ENCODE measurements at places on chromosomes 4 and X.
A peak's percentile ranks its signal among the peaks of the same experiment; 100 is the strongest.

GRCh38 chr4:138399081-138399480 is 156.9 kb upstream of the SLC7A11 start:
- DNase-seq: no peak

GRCh38 chr4:163194593-163194992 is 27.9 kb upstream of the NAF1 start:
- no peak for DNase-seq

DNA sequence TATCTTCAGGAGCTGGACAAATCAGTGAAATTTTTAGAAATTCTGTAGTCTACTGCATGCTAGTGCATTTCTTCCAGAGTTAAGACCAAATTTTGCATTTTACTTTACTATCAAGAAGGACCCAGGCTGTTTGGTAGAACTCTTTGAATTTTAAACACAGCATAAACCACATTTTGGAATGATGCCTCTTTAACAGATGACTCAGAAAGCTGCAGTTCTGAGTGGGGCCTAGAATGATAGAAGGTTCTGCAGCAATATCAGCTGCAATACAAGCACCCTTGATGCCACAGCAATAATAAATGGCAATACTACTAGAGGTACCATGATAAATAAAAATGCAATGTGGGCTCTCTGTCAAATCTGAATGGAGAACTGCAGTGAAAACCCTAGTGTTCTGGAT is 198.7 kb downstream of the TMA16 start:
- no peak for DNase-seq

DNA sequence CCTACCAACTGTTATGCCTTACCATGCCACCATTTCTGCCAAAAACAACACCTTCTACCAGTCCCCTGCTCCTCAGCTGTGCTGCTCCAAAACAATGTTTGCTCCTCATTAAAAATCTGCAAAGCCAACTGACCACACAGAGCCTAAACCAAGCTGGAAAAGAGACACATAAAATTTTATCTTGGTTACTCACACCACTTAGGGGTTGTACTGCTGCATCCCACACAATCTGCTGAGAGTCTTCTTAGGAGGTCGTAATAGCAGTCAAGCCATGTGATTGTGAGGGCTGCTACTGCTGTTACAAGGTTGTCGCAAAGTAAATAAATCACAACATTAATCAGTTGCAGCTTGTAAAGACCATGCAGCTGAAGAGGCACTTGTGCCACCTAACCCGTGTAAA is 607.4 kb upstream of the FAM241A start:
- no peak for DNase-seq

GRCh38 chrX:3815896-3816664 is 102.6 kb upstream of the PRKX start:
- DNase-seq: no peak

- peak; percentile 1 for DNase-seq
These were observed 1.6 kb downstream of the MAPK10 start for GRCh38 chr4:86358257-86358656.

- no peak for DNase-seq
These were observed 8.8 kb upstream of the PIGA start for GRCh38 chrX:15344106-15344505.

- DNase-seq: no peak
These were observed 87.4 kb downstream of the KIT start for GRCh38 chr4:54745031-54745770.

- DNase-seq: no peak
These were observed 745.3 kb downstream of the RPA4 start for GRCh38 chrX:97628807-97629596.

GRCh38 chrX:78064152-78064551 is 39.9 kb upstream of the PGK1 start:
- DNase-seq: no peak

DNA sequence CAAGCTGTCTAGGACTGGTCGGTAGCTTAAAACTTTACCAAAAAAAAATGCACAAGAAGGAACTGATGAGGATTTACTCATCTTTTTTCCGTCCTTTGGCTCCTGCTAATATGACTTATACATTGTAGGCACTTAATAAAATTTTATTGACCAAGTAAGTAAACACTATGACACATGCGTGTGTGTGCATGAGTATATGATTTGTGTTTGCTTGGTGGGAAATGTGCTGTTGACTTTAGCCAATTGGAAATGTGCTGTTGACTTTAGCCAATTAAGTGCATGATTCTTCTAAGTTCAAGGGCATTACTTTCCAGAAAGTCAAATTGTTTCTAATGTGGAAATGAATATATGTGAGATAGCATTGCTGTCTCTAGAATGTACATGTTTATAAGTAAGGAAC is 78.3 kb downstream of the FIP1L1 start:
- DNase-seq: no peak

DNA sequence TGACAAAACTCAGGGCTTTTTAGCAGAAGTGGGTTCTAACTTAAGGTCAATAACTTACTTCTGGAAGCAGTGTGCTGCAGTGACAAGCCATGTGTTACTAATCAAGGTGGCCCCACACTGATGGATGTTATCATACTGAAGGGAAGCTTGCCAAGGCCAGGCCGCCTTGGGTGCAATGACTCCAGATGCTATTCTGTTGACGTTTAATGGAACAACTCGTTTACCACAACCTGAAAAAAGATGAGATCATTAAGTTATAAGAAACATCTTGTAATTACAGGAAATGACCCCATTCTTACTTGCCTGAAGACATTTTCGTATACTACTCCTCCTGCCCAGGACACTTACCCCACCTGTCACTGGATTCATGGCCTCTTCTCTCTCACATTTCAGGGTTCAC is 38.9 kb upstream of the TMPRSS11D start:
- no peak for DNase-seq

DNA sequence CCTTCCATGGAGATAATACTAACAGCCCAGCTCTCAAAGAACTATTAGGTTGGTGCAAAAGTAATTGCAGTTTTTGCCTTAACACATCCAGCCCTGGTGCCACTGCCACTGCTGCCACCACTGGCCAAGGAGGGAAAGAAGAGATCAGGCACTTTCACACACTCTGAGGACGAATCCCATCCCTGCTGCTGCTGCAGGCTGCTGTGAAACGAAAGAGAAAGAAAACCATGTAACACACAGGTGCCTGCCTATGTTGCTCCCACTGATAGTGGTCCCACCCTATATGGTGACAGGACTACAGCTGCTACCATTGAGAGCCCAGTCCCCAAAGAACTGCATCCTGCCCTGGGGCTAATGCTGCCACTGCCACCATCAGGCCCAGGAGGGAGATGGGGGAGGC is 35.1 kb downstream of the TMLHE start:
- no peak for DNase-seq

- no peak for DNase-seq
These were observed 60.4 kb upstream of the IRF2 start for GRCh38 chr4:184534511-184535391.

- no peak for DNase-seq
These were observed 145.0 kb downstream of the SPCS3 start for GRCh38 chr4:176464748-176465147.

DNA sequence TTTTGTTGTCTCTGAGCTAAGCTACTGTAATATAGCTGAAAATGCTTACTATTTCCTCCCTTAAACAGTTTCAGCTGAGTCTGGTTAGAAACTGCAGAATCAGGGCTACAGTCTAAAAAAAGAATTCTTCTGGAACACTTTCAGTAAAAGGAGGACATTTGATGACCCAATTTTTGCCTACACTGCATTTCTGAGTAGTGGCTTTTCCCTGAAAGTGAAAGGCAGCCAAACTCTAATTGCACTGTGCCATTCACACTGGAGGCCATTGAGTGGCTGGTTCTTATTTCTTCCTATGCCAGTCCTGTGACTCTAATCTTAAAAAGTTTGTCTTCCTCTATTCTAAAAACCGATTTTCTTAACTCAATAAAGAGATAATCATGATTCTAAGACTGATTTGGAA is 526.0 kb downstream of the CFAP47 start:
- DNase-seq: no peak

GRCh38 chr4:38078590-38079421 is 118.6 kb downstream of the PTTG2 start:
- no peak for DNase-seq

GRCh38 chr4:64271601-64272081 is 137.6 kb downstream of the TECRL start:
- DNase-seq: no peak

GRCh38 chrX:9447906-9448305 is 17.0 kb upstream of the TBL1X start:
- DNase-seq: no peak

GRCh38 chr4:3494462-3494871 is 31.4 kb downstream of the DOK7 start:
- no peak for DNase-seq

GRCh38 chrX:104135677-104136076 is 21.1 kb downstream of the SLC25A53 start:
- DNase-seq: no peak

GRCh38 chr4:128844931-128845330 is 35.4 kb downstream of the JADE1 start:
- DNase-seq: no peak

DNA sequence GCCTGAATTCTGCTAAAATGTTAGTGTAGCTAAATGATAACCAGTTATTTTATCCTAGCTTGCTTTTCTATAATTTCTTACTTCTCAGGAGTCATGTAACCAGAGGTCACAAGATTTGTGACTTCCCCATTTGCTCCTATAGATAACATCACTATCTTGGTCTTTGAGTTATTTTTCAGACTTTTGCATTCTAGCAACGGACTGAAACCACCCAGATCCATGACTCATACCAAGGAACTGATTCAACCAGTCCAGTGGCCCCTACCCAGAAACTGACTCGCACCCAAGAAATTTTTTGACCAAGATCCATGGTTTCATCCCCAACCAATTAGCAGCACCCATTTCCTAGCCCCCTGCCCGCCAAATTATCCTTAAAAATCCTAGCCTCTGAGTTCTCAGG is 50.0 kb downstream of the IQCM start:
- no peak for DNase-seq

DNA sequence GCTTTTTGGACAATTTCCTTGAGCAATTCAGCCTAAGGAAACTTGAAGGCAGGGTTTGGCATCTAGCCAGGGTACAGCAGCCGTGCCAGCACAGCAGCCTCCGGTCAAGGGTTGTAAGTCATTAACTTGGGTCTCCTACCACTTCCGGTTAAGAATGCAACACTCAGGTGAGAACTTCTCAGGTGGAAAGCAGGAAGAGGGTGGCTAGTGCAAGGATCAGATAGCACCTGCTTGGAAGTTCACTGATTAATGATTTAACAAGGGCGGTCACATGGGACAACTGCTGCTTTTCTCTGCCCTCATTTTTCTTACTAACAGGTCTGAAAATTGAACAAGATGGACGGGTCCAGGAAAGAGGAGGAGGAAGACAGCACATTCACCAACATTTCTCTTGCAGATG is 30.1 kb upstream of the SCOC start:
- DNase-seq: peak; percentile 13

- DNase-seq: no peak
These were observed 106.1 kb downstream of the PBDC1 start for GRCh38 chrX:76279007-76279406.

- DNase-seq: no peak
These were observed 905.7 kb downstream of the CCSER1 start for GRCh38 chr4:91032725-91033445.

DNA sequence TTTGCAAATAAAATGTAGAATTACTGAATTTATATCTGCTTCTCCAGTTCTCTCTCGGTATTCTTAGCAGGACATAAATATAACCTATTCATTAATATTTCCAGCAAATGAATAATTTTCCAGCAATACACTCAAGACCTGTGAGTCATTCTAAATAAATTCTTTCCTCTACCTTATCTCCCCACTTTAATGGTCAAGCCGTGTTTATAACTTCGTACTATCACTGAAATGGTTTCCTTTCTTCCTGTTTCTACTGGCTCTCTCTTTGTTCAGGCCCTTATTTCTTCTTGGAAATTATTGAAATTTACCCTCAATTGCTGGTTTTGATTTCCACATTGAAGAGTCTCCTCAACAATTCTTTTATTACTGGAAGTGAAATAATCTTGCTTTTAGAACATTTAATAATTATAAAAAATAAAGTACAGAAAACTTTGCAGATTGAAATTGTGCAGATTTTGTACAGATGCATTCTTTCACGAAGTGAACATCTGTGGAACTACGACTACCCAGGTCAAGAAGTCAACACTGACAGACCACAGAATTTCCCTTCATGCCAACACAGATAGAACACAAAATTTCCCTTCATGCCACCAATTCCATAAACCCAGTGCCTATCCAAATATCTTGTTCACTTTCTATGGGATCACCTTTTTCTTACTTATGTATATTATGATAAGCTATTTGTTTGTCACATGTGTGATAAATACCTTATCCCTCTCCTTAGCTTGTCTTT is 205.7 kb downstream of the FAT4 start:
- DNase-seq: no peak

GRCh38 chrX:134570509-134570846 is 87.8 kb downstream of the PLAC1 start:
- no peak for DNase-seq

- DNase-seq: no peak
These were observed 23.3 kb upstream of the MTM1 start for GRCh38 chrX:150544835-150545770.

DNA sequence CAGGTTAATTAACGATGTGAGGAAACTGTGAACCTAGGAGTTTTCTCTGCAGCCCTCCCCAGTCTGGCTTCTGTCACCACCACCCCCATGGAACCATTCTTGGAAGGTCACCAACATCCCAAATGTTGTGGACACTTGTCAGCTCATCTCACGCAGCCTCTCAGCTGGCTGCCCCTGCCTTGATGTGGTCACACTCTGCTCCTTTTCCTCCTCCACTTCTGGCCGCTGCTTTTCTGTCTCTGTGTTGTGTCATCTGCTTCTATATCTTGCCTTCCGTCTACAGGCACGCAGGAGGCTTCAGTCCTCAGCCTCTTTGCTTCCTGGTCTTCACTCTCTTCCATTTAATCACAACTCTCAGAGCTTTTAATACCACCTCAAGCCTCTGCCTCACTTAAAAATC is 371.5 kb upstream of the SLIT2 start:
- DNase-seq: no peak

DNA sequence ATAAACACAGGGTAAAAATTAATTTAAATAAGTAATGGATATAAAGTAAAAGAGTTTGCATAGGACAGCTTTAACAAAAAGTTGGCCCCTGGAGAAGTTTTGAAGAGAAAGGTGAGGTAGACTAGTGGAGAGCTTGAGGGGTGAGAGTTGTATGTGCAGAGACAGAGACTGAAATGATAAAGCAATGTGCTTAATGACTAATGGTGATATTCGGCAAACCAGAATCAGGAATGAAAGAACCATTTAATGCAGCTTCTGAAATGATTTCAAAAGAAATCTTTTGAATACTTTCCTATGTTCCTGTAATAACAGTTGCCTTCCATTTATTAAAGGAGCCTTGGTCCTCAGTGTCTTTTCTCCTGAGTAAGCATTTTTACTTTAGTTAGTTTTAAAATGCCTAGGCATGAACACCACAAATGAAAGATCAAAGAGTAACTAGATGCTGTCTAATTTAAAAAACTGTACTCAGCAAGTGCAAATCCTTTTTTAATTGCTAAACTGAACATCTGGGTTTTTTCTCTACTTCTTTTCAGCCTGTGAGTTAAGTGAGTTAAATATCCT is 28.5 kb downstream of the CAMK2D start:
- DNase-seq: no peak

- no peak for DNase-seq
These were observed 594.7 kb downstream of the RAPGEF2 start for GRCh38 chr4:159697322-159698283.
